H1 (cell line): ENCODE measurements at places on chromosomes 2 and 18. TPM values are rescaled to one million over a fixed set of nuclear protein-coding genes. Genes with fewer than 3 reads are reported as not detected.

Gene UGT1A8
- not detected in 2 replicates for total RNA-seq

DNA sequence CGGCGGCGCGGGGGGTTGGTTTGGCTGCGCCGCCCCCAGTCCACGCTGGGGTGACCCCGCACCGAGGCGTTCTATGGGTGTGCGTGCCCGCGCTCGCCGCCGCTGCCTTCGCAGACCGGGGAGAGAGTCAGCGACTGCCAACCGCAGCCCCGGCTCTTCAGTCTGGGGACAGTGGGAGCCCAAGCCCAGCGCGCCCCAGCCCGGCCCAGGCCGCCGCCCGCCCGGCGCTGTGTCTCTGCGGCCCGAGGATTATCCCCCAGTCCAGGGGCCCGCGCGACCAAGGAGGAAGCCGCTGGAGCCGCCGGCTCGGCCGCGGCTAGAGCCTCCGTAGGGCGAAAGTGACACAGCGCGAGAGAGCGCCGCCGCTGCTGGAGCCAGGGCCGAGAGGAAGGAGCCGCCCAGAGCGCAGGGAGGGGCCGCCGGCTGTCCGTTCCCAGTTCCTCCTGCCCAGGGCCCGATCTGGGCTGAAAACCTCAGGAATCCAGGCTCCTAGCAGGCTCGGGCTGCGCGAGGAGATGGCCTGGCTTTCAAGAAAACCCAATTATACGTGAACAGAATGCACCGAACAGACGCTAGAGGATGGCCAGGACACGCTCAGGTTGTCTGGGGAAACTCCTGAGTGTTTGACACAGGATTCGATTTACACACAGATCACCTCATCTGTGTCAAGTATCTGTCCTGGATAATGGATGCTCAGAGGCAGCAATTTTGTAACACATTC lies 2.4 kb downstream of the CTIF start:
- H3K4me3 ChIP-seq = peak overlapping the region; percentile 71
- peak; percentile 73 for DNase-seq
- peaks cover 40% of the 10 kb centered on the region for H3K4me1 ChIP-seq
- H3K27ac ChIP-seq = no peak overlapping the region

Gene LIMS2
- total RNA-seq = 4.8 and 4.9 TPM in 2 replicates

Gene UGT1A5
- total RNA-seq = not detected in 2 replicates

DNA sequence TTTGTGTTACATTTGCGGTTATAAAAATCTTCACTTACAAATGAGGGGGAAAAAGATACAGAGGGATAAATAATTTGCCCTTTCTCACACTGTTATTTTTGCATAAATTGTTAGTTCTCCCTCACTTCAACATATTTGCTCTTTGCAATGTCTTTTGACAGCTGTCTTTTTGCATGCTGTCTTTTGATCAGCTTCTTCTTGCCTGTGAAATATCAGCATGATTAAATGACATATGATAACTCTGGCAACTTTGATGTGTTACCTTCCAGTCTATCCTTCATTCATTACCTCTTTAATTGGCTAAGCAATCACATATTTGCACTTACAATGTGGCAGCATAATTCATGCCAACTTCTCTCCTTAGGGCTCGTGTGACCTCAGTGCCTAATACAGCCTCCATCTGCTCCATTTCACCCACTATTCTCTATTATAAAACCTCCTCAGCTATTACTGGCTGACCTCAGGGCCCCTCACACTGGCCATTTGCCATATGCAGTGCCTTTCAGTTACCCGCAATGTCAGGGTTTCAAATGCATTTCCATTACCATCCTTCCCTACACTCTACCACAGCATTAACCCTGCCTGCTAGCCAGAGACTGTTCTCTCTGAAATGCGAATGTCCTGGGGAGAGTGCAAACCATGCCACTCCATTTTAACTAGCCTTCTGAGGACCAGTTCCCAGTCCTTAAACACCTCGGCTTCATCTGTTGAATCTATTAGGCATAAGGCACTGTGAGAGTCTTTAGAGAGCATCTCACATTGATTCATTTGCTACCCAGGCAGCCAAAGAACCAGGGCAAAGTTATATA lies 1056.6 kb upstream of the CHAC2 start:
- no peak overlapping the region for H3K27ac ChIP-seq
- no peak for DNase-seq
- H3K27me3 ChIP-seq = no peaks in the 10 kb centered on the region
- no peaks in the 10 kb centered on the region for H3K4me1 ChIP-seq
- H3K4me3 ChIP-seq = no peak overlapping the region

- no peaks in the 10 kb centered on the region for H3K36me3 ChIP-seq
- no peak for DNase-seq
- no peaks in the 10 kb centered on the region for H3K27me3 ChIP-seq
- no peak overlapping the region for H3K4me3 ChIP-seq
- H3K4me1 ChIP-seq = no peaks in the 10 kb centered on the region
Measured at GRCh38 chr2:29562319-29562718, 359.1 kb downstream of the ALK start.

- H3K4me3 ChIP-seq = no peak overlapping the region
- no peak for DNase-seq
- H3K27me3 ChIP-seq = no peaks in the 10 kb centered on the region
- no peak overlapping the region for H3K27ac ChIP-seq
- no peaks in the 10 kb centered on the region; the same call in 1 of the 2 replicates for H3K4me1 ChIP-seq
Measured at GRCh38 chr2:189633392-189633811, 27.9 kb upstream of the ASNSD1 start.

GRCh38 chr2:11543337-11544216 lies 9.7 kb downstream of the GREB1 start:
- H3K4me3 ChIP-seq = no peak overlapping the region
- DNase-seq = no peak

GRCh38 chr18:31686986-31687928 lies 2.9 kb upstream of the B4GALT6 start:
- no peak overlapping the region for H3K27ac ChIP-seq
- no peaks in the 10 kb centered on the region for H3K27me3 ChIP-seq
- no peak for DNase-seq
- H3K4me3 ChIP-seq = no peak overlapping the region; the same call in 1 of the 2 replicates
- H3K36me3 ChIP-seq = no peaks in the 10 kb centered on the region
- H3K4me1 ChIP-seq = peaks cover 8% of the 10 kb centered on the region

Gene FMNL2
- 45.1 and 45.9 TPM in 2 replicates for total RNA-seq

Gene CRYGB
- not detected in 2 replicates for total RNA-seq

DNA sequence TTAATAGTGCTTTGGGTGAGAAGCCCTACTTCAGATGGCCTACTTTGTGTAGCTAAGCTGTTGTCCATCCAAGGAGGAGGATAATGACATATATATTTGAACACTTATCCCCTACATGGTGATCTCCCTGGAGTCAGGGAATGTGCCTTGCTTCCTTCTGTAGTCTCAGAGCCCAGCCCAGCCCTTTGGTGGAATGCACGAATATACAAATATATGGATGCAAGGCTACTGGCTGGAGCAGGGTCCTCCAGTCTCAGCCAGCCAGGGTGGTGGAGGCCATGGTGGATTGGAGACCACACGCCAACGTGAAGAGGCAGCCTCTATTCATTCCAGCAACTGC lies 150.6 kb upstream of the RIOK3 start:
- no peaks in the 10 kb centered on the region for H3K27me3 ChIP-seq
- no peaks in the 10 kb centered on the region for H3K36me3 ChIP-seq
- H3K4me1 ChIP-seq = no peaks in the 10 kb centered on the region; the same call in 1 of the 2 replicates
- no peak overlapping the region for H3K4me3 ChIP-seq
- no peak overlapping the region for H3K27ac ChIP-seq
- no peak for DNase-seq

Gene C2orf66
- not detected in 2 replicates for total RNA-seq

Gene UGT1A6
- not detected in 2 replicates for total RNA-seq

DNA sequence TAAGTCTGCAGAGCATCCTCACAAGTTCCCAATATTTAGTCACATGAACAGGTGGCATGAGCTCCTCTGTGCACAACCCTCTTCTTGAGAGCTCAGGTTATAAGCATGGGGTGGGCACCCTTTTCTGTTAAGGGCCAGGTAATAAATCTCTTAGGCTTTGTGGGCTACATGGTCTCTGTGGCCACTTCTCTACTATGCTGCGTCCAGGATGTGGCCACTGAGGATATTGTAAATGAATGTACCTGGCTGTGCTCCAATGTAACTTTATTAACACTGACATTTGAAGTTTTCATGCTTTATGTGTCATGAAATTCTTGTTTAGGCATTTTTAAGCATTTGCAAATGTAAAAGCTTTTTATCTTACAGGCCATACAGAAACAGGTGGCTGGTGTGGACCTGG lies 116.8 kb upstream of the ST6GAL2 start:
- no peaks in the 10 kb centered on the region for H3K4me1 ChIP-seq
- no peaks in the 10 kb centered on the region for H3K27me3 ChIP-seq
- DNase-seq = no peak

DNA sequence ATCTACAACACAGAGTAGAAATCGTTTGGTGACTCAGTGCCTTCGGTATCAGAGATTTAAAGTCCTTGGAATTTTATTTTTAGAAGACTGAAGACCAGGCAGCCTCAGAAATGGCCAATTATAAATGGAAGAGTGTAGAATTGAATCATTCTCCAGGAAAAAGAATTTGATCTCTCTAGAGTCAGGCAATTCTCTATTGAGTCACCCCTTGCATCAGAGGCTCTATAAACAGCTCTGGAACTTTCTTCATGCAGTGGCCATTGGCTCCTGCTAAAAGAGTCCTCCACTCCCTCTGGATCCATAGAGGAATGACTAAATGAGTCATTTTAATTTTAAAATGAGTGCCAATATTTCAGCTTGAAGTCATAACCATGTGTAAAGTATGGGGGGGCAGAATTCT lies 816.2 kb downstream of the TDRD15 start:
- H3K27me3 ChIP-seq = no peaks in the 10 kb centered on the region
- no peaks in the 10 kb centered on the region for H3K4me1 ChIP-seq
- no peak overlapping the region for H3K4me3 ChIP-seq
- H3K27ac ChIP-seq = no peak overlapping the region

GRCh38 chr2:60907329-60907728 lies 26.0 kb downstream of the REL start:
- no peaks in the 10 kb centered on the region for H3K27me3 ChIP-seq
- no peak overlapping the region for H3K27ac ChIP-seq
- no peaks in the 10 kb centered on the region for H3K4me1 ChIP-seq
- DNase-seq = no peak
- no peaks in the 10 kb centered on the region for H3K36me3 ChIP-seq

Gene SERPINB13
- total RNA-seq = not detected in 2 replicates

DNA sequence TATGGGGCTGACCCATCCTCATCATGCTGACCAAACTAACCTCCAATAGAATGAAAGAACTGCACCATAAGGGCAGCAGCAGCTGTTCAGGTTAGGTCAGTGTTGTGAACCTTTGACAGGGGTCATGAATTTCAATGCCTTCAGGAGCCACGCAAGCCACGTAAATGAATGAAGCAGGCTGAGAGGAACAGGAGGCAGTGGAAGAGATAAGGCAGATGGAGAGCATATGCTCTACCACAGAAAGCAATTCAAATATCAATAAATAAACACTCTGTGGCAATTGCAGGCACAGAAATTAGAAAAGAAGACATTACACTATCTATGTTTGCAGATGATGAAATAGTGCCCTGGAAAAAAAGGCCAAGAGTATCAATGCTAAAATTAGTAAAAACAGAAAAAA lies 56.3 kb downstream of the SCG2 start:
- no peaks in the 10 kb centered on the region for H3K36me3 ChIP-seq
- H3K4me1 ChIP-seq = no peaks in the 10 kb centered on the region
- DNase-seq = no peak
- no peaks in the 10 kb centered on the region for H3K27me3 ChIP-seq
- H3K4me3 ChIP-seq = no peak overlapping the region

DNA sequence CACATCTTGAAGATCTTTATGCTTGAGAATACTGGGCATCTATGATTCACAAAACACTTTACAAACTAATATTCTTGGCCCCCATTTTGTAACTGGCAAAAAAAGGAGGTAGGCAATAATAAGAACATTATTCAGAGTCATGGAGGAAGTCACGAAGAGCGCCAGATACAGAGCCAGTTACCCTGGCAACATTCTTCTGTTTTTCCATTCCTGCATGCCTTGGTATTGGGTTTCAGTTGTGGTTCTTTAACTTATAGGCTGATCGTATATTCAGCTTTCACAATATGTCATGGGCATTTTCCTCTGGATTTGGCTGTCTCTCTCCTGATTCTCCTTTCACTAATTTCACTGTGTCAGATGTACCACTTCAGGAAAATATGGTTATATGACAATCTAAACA lies 234.7 kb downstream of the HRH4 start:
- no peak overlapping the region for H3K4me3 ChIP-seq
- no peaks in the 10 kb centered on the region for H3K27me3 ChIP-seq
- no peak overlapping the region for H3K27ac ChIP-seq
- DNase-seq = no peak
- H3K36me3 ChIP-seq = no peaks in the 10 kb centered on the region

DNA sequence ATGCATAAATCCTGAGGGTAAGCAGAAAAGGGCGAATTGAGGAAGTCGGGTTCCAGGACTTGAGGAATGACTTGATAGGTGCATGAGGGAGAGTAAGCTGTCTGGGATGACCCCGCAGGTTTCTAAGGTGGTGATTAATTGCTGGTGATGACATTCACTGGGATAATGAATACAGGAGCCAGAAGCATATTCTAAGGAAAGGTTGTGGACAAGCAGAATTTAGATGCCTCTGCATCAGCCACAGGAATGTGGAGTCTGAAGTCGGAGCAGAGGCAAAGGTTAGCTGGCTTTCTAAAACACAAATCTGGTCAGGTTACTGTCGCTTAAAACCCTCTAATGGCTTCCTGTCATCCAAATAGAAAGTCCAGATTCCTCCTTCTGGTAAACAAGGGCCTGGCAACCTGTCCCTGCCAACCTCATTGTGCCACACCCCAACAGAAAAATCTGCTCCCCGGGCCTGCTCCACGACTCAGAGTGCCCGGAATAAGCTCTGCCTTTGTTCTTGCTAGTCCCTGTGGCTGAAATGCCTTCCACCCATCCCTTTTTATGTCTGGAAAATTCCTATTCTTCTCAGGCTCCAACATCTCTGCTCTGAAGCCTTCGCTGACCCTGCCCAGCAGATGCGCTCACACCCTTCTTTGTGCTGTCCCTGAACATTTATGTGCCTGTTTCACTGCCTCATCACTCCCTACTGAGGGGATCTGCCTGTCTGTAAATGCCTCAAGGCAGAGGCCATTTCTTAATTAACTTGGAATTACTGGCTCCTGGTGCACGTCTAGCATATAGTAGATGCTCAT lies 11.3 kb upstream of the TMEM214 start:
- H3K4me3 ChIP-seq = no peak overlapping the region
- no peak for DNase-seq

GRCh38 chr2:218387369-218388194 lies 5.5 kb downstream of the SLC11A1 start:
- no peak overlapping the region; the same call in 1 of the 2 replicates for H3K27ac ChIP-seq
- H3K4me1 ChIP-seq = peaks cover 3% of the 10 kb centered on the region; the same call in 1 of the 2 replicates
- peak overlapping the region; percentile 66 for H3K4me3 ChIP-seq
- no peaks in the 10 kb centered on the region for H3K36me3 ChIP-seq
- peaks cover 17% of the 10 kb centered on the region for H3K27me3 ChIP-seq

GRCh38 chr2:139000131-139000785 lies 220.1 kb upstream of the NXPH2 start:
- H3K36me3 ChIP-seq = no peaks in the 10 kb centered on the region
- H3K4me1 ChIP-seq = no peaks in the 10 kb centered on the region
- H3K27ac ChIP-seq = no peak overlapping the region
- DNase-seq = no peak

- H3K27me3 ChIP-seq = no peaks in the 10 kb centered on the region
- DNase-seq = no peak
- H3K4me1 ChIP-seq = peaks cover 3% of the 10 kb centered on the region
- no peak overlapping the region for H3K27ac ChIP-seq
- H3K36me3 ChIP-seq = no peaks in the 10 kb centered on the region
Measured at GRCh38 chr2:216698293-216698692, 2.9 kb upstream of the IGFBP5 start.
